Fibroblast of villous mesenchyme (primary cell): ENCODE measurements at places on chromosomes 12 and 14. TPM values are rescaled to one million over a fixed set of nuclear protein-coding genes. Genes with fewer than 3 reads are reported as not detected.

The CCDC198 gene
- total RNA-seq: not detected in 2 replicates

The SAMD4A gene
- 43.5 and 61.3 TPM in 2 replicates for total RNA-seq

The SMCO2 gene
- under 0.01 TPM in 1 of 2 replicates, not detected in the other for total RNA-seq

The KRT78 gene
- not detected in 2 replicates for total RNA-seq

The KLRC3 gene
- not detected in 2 replicates for total RNA-seq

The IQSEC3 gene
- total RNA-seq: under 0.01 TPM in 2 replicates

The SLC24A4 gene
- total RNA-seq: not detected in 2 replicates

The SLC7A7 gene
- 3.9 and 5.5 TPM in 2 replicates for total RNA-seq

The LPAR5 gene
- not detected in 2 replicates for total RNA-seq

The FOXG1 gene
- under 0.01 TPM in 1 of 2 replicates, not detected in the other for total RNA-seq

The P2RX2 gene
- total RNA-seq: not detected in 2 replicates

The LRP1-AS gene
- total RNA-seq: not detected in 2 replicates

The LRRC43 gene
- 1.6 and 1.7 TPM in 2 replicates for total RNA-seq

The BLTP3B gene
- total RNA-seq: 46.1 and 51.8 TPM in 2 replicates

The KERA gene
- total RNA-seq: not detected in 2 replicates
